ENCODE measurements at places on chromosomes 3 and 15.

DNA sequence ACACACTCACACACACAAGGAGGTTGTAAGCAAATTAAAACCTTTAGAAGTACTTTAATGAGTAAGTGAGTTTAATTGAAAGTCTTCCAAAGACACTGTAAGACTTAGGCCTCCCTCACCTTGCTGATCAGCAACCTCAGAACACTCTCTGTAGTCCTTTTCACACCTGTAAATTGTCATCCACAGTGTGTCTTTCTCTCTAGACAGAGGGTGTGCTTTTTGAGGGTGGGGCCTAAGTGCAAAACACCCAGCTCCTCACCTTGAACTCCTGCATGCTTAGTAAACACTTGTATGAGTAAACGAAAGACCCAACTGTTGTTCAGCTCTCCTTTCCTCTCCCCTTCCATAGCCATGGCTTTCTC lies 183.2 kb upstream of the IL12A start:
- no peak for DNase-seq

DNA sequence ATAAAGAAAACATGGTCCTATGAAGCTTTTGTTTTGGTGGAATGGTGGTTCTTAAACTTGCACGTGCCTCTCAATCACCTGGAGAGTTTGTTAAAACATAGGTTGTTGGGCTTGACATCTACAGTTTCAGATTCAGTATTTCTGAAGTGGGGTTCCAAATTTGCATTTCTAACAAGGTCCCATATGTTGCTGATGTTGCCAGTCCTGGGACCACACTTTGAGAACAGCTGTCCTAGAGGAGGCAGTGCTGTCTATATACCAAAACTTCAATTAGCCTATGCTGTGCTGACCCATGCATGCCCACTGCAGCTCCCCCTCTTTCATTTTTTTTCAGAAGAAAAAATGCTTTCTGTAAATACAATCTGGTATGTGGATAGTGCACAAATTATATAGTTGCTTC lies 31.3 kb downstream of the ALCAM start:
- no peak for DNase-seq

- no peak for DNase-seq
Measured at GRCh38 chr15:65824941-65825544, 33.0 kb upstream of the DENND4A start.

DNA sequence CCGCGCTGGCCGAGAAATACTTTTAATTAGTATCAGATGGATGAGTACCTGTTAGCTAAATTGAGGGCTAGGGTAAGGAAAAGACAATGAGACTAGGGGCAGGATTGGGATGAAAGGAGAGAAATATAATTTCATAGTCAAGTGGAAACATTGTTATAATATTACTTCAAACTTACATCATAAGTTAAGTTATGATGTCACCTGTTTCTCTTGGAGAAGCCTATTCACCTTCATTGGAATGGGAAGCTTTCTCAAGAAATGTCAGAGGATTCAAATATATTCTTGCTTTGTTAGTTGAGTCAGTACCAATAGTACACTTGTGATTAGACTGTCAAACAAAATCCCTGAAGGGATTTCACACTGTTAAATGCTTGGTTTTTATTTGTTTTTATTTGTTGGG lies 116.2 kb downstream of the NEO1 start:
- DNase-seq: no peak

- no peak for DNase-seq
Measured at GRCh38 chr15:69060744-69061143, 46.2 kb downstream of the NOX5 start.

DNA sequence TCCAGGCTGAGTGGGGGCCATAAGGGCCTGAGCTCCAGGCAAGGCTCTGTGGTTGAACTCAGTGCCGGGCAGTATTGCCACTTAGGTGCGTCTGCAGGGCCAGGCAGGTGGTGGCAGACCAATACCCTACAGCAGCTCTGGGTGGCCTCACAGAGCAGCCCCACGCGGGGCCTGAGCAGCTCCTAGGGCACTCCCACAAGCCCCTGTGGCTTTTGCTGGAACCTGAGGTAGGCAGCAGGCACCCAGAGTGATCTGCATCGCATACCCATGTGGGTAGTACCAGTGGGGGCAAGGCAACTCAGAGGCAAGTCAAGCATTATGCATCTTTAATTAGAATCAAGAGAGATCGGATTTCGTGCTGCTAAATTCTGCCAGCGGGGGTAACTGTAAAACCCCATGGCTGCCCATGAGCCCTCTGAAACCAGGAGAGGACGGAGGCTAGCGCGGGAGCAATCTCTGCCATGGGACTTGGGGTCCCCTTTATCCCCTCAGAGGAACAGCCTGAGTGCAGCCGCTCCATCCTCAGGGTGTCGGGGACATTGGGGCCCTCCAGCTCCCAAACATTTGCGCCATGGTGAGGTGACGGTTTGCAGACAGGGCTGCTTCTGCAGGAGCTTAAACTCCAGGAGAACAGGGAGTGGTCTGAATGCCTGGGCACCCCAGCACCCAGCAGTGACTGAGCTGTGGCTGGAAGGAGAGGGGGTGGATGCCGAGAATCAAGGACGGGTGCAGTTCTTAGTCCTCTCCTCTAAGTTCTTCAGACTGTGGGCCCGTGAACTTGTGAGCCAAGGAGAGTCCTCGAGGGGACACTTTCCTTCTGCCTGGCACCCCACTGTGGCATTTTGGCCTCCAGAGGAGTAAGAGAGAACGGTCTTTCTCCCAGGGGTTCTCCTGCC lies 62.4 kb upstream of the PCSK6 start:
- DNase-seq: no peak

- DNase-seq: no peak
Measured at GRCh38 chr15:31024330-31024729, 32.9 kb upstream of the MTMR10 start.

- no peak for DNase-seq
Measured at GRCh38 chr3:174346141-174346540, 513.0 kb upstream of the NAALADL2 start.

- DNase-seq: no peak
Measured at GRCh38 chr3:75242012-75242735, 422.0 kb upstream of the FRG2C start.

DNA sequence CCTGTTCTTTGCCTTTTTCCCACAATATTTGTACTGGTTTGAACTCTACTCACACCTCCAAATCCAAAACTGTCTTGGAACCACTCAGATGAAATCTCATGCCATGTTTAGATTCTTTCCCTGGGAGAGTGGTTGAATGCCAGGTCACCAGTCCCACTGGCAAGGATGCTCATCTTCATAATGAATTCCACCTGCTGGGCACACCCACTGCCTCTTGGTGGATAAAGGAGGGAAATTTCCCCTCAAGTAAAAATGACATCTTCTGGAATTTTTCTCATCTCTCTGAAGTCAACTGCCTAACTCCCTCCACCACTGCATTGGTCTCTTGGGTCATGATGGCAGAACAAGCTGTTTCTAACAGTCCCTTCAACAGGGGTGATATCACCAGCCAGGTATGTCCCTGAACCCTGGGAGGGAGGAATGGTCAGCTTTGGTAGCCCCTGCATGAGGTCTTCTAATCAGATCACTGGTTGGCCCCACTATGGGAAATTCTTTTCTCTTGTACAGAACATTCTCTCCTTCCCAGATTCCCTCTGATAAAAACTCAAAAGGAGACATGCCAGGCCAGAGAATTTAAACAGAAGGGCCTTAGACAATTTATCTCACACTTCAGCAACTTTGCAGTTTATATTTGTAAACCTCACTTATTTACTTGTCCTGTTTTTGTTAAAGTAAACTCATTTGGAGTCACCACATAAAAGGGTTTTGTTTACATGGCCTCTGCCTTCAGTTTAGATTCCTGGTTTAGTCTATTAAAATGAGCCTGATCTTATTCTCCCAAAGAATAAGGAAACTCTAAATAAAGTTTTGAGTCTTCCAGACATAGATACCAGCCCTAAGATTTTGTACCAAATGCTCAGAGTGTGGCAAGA lies 143.4 kb downstream of the WNT5A start:
- no peak for DNase-seq

DNA sequence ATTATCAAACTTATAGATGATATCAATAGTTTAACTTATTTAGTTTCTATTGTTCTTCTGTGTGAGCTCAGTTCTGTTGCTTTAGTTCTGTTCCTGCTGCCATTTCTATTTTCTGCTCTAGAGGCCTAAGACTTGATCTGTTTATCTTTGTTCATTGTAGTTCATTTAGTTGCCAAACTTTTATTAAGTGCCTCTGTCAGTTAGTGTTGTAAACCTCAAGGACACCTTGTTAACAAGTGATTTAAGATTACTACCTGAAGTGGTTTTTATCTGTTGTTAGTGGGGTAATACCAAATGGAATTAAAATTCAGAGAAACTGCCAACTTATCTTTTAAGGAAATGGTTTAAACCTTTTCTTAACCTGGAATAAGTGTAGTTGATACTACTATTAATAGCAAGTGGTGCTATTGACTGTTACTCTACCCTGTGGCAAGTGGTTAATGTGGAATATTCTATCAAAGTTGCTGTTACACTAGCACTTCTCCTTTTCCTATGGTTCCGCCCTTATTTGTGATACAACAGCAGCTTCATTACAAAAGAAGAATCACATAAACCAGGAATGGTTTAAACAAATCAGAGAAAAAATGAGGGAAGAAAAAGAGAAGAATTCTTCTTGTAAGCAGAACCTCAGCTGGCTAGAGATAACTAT lies 500.6 kb upstream of the GOLIM4 start:
- no peak for DNase-seq

- no peak for DNase-seq
Measured at GRCh38 chr15:82118040-82118439, 72.2 kb upstream of the MEX3B start.

DNA sequence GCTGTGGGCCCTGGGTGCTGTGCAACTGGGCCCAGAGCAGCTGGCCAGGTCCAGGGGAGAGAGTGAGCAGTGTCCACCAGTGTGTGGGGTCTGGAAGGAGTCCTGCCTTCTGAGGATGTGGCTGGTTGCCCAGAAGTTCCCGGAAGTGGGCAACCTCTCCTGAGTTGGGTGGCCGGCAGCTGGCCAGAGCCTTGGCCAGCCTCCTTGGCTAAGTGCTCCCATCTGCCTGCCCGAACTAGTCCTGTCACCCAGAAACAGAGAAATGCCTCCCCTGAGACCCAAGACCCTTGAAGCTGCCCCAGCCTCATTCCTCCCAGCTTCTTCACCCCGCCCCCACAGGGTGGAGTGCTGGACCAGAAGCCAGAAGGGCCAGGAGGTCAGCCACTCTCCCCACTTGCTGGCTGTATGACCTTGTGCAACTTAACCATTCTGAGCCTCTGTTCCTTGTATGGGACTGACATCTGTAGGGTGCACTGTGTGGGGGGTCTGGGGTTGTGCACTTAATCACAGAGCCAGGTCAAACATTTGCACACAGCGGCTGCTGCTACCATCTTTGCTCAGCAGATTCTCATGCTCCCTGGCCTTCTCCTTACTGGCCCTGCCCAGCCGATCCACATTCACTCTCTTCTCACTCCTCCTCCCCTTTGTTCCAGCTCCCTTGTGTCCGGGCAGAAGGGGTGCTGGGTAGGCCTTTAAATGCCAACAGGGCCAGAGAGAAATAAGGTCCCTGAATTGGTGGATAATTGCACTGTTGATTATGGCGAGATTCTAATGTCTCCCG lies 7.5 kb upstream of the ALAS1 start:
- no peak for DNase-seq

- no peak for DNase-seq
Measured at GRCh38 chr3:150462108-150462507, 54.0 kb downstream of the TSC22D2 start.

All from NCI-H187 (cell line).